Testis (tissue), 5 donors: ENCODE measurements at places on chromosomes 11 and 22. TPM values are rescaled to one million over a fixed set of nuclear protein-coding genes. Genes with fewer than 3 reads are reported as not detected.

Gene OR56A1
- 0.16 TPM for total RNA-seq

Gene FAM83F
- 41.1 TPM for total RNA-seq

Gene CPSF7
- total RNA-seq = 86.5 TPM

Gene OSBPL5
- total RNA-seq = 18.1 TPM

Gene GGTLC3
- not detected for total RNA-seq

Gene USH1C
- total RNA-seq = 1.2 TPM

Gene SYT12
- 3.4 TPM for total RNA-seq

Gene HSCB
- total RNA-seq = 16.4 TPM

Gene NRIP3
- total RNA-seq = 29.4 TPM

Gene POU2AF3
- total RNA-seq = 6.4 TPM

Gene APOC3
- total RNA-seq = not detected

Gene TMPRSS13
- total RNA-seq = 0.87 TPM

Gene ADM2
- 1.0 TPM for total RNA-seq

Gene NCAM1
- 33.3 TPM for total RNA-seq

Gene NNMT
- total RNA-seq = 10.6 TPM

Gene CCDC88B
- total RNA-seq = 23.5 TPM

Gene SVIP
- 22.7 TPM for total RNA-seq

Gene MAP6
- 17.8 TPM for total RNA-seq

Gene KRTAP5-7
- 0.94 TPM for total RNA-seq

Gene P2RY6
- 0.25 TPM for total RNA-seq

Gene ALG9
- total RNA-seq = 41.3 TPM

Gene MPPED2
- 13.1 TPM for total RNA-seq

Gene C1QTNF5
- 5.3 TPM for total RNA-seq

Gene CCDC89
- 27.9 TPM for total RNA-seq

Gene SLC35F2
- total RNA-seq = 8.0 TPM

Gene CSF2RB
- total RNA-seq = 2.6 TPM
